ENCODE measurements at places on chromosomes 2 and 18. TPM values are rescaled to one million over a fixed set of nuclear protein-coding genes. Genes with fewer than 3 reads are reported as not detected.

Gene GBX2
- not detected for polyA plus RNA-seq

Gene ABI2
- polyA plus RNA-seq, result 52.3 TPM

Gene CDH2
- 85.4 TPM for polyA plus RNA-seq

Gene BCL11A
- polyA plus RNA-seq, result 22.7 TPM

Gene PLGLB2
- polyA plus RNA-seq, result not detected

Measured in brain (organoid and tissue), 16 donors.